SK-N-SH (cell line): ENCODE measurements at places on chromosomes 3 and 15. TPM values are rescaled to one million over a fixed set of nuclear protein-coding genes. Genes with fewer than 3 reads are reported as not detected.
A peak's percentile ranks its signal among the peaks of the same experiment; 100 is the strongest.

DNA sequence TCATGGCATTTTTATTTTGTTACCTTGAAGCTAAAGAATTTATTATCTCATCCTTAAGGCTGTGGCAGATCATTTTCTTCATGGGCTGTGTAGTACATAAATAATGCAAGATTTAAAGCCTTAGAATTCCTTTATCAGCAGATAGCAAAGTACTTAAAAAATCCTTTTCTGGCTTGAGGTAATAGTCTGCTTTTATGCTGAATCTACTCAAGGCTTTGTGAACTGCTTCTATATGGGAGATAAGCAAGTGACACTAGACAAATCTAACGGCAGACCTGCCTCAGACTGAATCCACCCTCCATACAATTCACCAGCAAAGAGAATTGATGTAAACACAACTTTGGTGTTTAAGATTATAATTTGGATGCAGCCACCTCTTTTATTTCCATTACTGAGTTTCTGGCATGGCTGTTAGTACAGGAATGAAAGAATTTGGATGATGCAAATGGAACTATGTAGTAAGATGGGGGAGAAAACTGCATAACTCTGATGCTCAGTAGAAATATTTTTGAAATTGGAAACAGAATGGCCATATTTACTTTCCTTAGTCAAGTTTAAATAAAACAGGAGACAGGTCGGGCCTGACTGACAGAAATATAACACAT is 1121.5 kb downstream of the NAALADL2 start:
- no peak for DNase-seq
- H3K4me1 ChIP-seq: no peaks in the 10 kb centered on the region
- no peak overlapping the region for H3K4me3 ChIP-seq
- H3K27ac ChIP-seq: no peak overlapping the region

DNA sequence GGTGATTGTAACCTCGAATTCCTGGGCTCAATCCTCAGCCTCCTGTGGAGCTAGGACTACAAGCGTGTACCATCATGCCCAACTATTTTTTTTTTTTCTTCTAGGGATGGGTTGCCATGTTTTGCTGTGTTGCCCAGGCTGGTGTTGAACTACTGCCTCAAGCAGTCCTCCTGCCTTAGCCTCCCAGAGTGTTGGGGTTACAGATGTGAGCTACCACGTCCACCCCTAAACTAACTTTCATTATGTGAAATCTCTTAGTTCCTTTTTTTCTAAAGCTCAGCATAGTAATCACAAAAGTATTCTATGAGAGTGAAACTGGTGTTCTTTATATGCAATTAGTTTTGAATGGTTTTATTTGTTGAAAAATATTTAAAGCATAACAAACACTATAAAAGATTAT is 92.1 kb downstream of the XRN1 start:
- peaks cover 42% of the 10 kb centered on the region for H3K36me3 ChIP-seq
- no peaks in the 10 kb centered on the region for H3K4me1 ChIP-seq
- no peak overlapping the region for H3K27ac ChIP-seq
- no peaks in the 10 kb centered on the region for H3K27me3 ChIP-seq
- H3K4me3 ChIP-seq: no peak overlapping the region
- DNase-seq: no peak

- no peak overlapping the region for H3K27ac ChIP-seq
- H3K4me1 ChIP-seq: no peaks in the 10 kb centered on the region
- H3K27me3 ChIP-seq: no peaks in the 10 kb centered on the region
- H3K4me3 ChIP-seq: no peak overlapping the region
- DNase-seq: no peak
Observed at GRCh38 chr15:45794304-45794703, 159.5 kb downstream of the SQOR start.

DNA sequence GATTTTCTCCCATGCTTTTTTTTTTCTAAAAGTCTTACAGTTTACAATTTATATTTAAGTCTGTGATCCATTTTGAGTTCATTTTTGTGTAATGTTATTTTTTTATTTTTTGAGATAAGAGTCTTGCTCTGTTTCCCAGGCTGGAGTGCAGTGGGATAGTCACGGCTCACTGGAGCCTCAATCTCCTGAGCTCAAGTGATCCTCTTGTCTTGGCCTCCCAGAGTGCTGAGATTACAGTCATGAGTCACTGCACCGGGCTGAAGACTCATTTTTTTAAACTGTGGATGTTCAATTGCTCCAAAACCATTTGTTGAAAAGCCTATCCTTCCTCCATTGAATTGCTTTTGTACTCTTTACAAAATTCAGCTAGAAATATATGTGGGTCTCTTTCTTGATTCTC is 19.5 kb downstream of the LNP1 start:
- H3K27me3 ChIP-seq: no peaks in the 10 kb centered on the region
- no peak overlapping the region for H3K27ac ChIP-seq
- H3K36me3 ChIP-seq: no peaks in the 10 kb centered on the region
- no peaks in the 10 kb centered on the region for H3K4me1 ChIP-seq

ZNF80 gene
- not detected in 2 replicates for polyA plus RNA-seq

GRCh38 chr15:56337084-56337725 is 28.0 kb upstream of the TEX9 start:
- H3K27ac ChIP-seq: no peak overlapping the region
- H3K27me3 ChIP-seq: no peaks in the 10 kb centered on the region
- no peaks in the 10 kb centered on the region for H3K4me1 ChIP-seq
- DNase-seq: peak; percentile 5
- no peak overlapping the region for H3K4me3 ChIP-seq

GRCh38 chr3:53633197-53633787 is 138.9 kb downstream of the CACNA1D start:
- no peak overlapping the region for H3K4me3 ChIP-seq
- DNase-seq: no peak
- no peak overlapping the region for H3K27ac ChIP-seq
- H3K4me1 ChIP-seq: no peaks in the 10 kb centered on the region
- no peaks in the 10 kb centered on the region for H3K36me3 ChIP-seq
- H3K27me3 ChIP-seq: no peaks in the 10 kb centered on the region
